Activated T-helper 1 cell treated with Interleukin-2 at 50 U/mL for 16 hours (primary cell): ENCODE measurements at places on chromosomes 16 and 17.

DNA sequence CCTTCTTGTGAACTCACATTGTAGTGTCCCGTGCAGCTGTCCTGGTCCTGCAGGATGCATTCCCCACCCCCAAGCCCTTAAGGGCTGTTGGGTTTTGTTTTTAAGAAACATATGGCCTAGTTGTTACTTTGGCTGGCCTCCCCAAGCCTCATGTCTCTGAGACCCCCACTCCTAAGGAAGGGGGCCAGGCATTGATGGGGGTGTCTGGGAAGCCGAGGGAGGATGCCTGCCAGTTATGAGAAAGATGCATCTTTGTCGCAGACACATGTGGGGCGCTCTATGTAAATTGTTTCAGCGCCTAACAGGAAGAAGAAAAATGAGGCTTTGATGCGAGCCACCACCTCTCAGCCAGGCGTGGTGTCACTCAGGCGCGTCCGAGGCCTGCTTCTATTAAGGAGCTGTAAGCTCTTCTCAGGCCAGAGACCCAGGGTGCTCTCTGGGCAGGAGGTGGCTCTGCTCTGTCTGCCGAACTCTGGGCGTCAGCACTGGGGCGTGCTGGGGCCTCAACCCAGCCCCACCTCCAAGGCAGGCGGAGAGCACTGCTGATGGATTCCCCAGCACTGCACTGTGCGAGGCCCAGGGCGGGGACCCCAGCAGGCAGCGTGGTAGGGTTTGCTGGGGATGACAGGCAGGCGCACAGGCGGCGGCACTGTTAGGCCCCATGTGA, 70.6 kb downstream of the SREBF1 start:
- DNase-seq = no peak

DNA sequence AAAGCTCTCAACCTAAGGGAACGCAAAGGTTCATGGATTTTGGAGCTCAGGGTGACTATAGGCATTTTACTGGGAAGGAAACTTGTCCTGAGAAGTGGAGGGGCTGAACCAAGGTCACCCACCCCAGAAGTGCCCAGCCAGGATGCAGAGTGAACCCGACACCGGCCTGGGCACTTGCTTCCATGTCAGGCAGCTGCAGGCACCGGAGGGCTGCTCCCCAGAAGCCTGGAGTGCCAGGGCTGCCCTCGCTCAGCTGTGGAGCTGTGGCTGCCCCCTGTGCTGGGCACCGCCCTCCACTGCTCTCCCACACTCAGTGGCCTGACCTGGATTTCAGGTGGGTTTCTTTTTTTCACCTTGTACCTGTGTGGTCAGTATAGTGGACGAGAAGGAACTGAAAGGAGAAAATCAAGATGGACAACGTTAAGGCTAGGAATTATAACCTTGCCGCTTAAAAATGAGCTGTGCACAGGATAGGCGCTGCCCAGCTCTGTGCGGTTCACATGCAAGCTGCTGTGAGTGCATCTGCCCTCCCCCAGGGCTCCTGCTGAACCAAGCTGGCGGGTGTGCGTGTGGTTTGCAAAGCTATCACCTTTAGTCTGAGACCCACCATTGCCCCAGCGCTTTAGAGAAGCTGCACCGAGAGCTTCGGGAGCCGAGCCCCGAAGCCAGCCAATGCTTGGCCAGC, 2.2 kb downstream of the MAPK8IP3 start:
- no peak for DNase-seq

- DNase-seq = no peak
These were observed 58.3 kb upstream of the ARHGAP44 start for GRCh38 chr17:12730931-12731521.

- DNase-seq = no peak
These were observed 17.5 kb downstream of the RHOT1 start for GRCh38 chr17:32159586-32160438.

DNA sequence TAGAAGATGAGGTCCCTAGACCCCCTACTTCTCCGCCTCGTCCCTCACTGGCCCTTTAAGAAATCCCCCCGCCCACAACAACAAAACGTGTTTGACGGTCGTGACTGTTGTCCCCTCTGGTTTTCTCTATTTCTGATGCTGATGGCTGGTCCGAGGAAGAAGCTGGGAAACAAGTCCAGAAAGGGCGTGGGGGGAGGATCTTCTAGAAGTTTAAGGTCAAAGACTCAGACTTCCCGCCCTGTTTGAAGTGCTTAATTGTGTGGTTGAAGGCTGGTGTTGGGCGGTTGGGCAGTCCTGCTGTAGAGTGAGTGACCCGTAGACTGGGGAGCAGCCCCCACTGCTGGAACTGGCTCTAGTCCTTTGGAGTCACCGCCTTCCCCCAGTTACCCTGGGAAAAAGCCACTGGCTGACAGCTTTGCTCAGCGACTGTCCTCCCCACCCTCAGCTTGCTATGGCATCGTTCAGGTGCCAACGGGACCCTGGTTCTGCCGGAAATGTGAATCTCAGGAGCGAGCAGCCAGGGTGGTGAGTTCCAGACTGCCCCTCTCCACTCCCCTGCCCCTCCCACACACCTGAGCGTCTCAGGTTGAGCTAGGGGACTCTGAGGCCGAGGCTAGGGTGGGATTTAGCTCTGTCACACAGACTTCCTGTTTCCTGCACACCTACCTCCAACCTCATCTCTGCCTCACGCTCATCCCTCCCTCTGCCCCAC, 1.6 kb downstream of the MLLT6 start:
- no peak for DNase-seq

- no peak for DNase-seq
These were observed 88.2 kb downstream of the TBC1D16 start for GRCh38 chr17:79947351-79948031.

DNA sequence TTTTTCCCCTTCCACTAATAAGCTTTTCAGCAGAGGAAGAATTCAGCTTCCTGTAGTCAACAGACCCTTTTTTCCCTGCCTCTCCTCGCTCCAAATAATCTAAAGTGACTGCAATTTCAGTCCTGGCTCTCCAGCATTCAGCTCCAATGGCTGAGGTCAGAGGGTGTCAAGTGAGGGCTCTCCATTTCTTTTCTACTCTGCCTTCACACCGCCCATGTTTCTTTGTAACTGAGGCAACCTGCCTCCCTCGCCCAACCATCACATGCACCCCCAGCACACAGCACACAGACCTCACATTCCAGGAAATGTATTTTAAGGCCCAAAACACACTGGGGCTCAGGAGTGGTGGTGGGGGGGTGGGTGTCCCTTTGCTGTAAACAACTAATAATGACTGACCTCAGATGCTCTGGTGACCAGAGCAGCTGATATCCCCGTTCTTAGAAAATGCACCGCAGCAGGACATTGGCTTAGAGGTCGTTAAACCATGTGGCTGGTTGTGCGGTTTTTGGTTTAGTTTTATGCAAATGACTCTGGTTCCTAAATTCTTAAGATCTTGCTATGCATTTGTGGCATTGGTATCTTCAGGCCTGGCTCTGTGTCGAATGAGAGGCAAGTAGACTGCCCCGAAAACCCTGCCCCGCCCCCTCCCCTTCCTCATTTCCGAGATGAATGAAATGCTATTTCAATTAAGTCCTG, 203.6 kb downstream of the ZFHX3 start:
- DNase-seq = no peak

DNA sequence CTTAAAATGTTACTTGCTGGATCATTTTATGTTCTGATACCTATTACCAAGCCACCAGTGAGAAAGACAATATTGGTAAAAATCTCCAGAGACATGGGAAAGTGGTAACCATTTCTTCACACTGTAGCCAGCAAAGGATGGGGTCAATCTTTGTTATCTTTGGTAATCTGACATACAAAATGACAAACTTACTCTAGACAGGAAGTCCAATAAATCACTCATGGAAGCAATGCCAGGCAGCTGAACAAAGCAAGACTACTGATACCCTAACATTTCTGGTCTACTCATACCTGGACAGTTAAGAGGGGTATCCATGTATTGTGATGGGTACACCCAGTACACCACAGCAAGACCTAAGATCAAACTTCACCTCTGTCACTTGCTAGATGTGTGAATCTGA, 19.0 kb downstream of the GRB2 start:
- DNase-seq = no peak

DNA sequence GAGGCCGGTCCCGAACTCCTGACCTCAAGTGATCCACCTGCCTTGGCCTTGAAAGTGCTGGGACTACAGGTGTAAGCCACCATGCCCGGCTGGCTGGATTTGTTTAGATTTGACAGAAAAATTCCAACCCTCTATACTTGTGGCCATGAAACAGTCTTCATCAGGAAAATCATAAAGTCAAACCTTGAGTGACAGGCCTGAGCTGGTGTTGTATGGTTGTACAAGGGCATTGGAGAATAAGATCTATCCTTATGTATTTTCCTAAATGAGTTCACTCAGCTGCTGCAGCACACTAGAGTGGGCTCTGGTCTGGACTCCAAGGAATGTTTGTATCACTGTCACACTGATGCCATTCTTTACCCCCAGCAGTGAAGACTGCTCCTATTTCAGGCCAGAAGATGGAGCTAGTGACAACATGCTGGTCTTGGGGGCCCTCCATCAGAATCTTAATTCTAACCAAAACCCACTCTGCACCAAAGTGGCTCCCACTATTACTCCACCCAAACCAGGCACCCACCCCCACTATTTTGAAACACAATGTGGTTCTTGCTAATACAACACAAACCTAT, 27.4 kb downstream of the SNX11 start:
- no peak for DNase-seq

- DNase-seq = no peak
These were observed 20.3 kb downstream of the METRNL start for GRCh38 chr17:83099570-83100181.

DNA sequence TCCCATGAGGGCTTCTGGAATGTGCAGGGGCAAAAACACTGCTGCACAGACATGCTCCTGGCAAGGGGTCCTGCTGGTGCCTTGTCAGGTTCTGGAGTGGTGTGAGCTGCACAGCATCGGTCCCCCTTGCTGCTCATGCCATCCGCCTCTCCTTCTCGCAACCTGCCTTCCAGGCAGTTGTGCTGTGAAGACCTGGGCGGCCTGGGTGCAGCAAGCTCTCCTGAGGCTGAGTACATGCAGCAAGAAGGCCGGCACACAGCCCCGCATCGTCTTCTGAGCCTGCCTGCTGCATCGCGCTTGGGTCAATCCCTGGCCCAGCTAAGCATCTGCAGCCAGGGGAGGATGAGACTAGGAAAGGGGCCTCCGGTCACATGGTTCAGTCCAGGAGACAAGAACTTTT, 478 bp upstream of the TRPV1 start:
- no peak for DNase-seq

- no peak for DNase-seq
These were observed 264.8 kb upstream of the CDH11 start for GRCh38 chr16:65386672-65387071.

DNA sequence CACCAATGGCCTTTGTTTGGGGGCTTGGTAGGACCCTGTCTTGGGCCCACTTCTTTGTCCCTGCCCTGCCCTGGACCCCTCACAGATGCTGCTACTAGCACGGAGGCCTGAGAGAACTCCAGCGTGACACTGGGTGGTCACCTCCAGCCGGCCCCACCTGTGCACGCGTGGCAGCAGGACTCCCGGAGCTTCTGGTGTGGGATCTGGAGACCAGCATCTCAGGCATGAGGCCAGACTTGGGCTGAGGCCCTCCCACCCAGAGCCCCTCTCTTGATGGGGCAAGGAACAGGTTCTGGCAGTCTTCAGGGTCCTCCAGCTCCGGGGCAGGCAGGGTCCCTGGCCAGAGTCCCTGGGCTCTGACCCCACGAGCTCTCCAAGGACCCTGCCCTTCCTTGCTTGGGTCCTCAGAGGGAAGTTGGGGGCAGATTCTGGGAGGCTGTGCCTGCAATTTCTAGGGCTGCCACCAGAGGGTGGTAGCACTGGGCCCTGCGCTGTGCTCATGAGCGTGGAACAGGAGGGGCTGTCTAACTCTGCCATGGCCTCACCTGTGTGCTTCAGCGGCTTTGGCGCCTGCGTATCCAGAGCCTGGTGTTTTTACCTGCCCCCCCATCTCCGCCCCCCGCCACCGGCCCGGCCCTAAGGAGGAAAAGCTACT, 3.1 kb upstream of the BAIAP3 start:
- no peak for DNase-seq

DNA sequence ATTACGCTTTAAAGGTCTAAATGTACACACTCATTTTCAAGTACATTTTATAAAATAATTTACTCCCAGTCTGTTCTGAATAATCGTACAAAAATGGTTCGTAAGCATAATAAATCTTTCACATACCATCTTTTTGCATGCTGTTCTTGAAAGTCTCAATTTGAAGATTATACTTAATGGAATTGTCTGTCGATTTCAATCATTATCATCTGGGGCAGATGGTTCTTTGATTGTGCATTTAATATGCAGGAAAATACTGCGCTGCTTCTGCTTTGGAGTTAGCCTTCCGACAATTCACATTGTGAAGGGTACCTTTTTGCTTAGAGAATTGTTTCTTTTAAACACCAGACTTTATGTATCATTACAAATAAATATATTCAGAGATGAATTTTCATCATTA, 262.8 kb downstream of the ABCC12 start:
- DNase-seq = no peak

GRCh38 chr16:20916942-20917341, 16.4 kb downstream of the LYRM1 start:
- no peak for DNase-seq

GRCh38 chr17:43445009-43445589, 38.7 kb upstream of the DHX8 start:
- no peak for DNase-seq

DNA sequence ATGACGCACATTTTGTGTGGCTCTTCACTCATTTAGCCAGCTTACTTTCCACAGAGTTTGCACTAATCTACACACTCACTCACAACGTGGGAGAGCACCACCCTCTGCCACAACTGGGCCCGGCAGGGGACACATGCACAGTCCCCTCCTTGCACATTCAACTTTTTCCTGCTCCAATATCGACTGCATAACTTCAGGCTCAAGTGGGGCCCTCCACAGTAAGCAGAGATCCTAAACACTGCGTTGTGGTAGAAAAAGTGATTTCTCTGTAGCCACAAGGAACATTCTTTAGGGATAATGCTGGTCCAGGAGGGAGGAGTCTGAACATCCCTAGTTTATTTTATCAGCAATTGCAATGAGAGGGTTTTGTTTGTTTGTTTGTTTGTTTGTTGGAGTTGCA, 40.0 kb downstream of the MRPS23 start:
- DNase-seq = no peak

- DNase-seq = no peak
These were observed 126.4 kb upstream of the ANKFN1 start for GRCh38 chr17:56026915-56027314.
